Activated CD4-positive, alpha-beta T cell treated with anti-CD3 and anti-CD28 coated beads for 1 hour (primary cell): ENCODE measurements at places on chromosomes 7 and 10.

DNA sequence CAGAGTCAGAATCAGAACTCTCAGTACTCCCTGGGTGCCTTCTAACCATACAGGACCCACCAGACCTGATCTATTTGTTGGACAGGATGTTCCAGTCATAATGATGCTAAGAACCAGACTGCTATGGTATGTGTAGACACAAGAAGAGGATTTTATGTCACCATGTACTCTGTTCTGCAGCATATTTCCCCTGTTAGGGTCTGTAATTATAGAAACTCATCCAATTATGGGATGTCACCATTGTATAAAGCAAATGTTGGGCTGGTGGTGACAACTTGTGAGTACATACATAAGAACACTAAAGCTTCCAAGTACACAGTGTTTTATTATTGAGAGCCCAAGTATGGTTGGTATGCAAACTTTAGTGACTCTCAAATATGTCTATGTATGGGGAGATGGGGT lies 67.1 kb upstream of the AGBL3 start:
- no peak for DNase-seq

DNA sequence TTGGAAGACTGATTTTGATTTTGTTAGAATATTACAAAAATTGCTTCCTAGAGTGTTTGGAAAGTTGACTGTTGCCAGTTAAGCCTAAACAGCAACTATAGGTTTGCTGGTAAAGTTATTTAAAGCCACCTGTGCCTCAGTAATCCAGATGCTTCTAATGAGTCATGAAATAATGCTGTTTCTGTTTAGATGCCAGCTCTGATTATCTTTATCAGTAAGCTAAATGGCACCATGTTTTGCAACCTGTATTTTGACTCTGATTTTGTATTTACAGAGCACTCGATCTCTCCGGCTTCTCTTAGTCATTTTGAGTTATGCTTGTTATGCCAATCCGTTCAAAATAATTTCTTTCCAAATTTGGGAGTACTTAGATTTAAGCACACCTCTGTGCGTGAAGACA lies 366.1 kb downstream of the EXOC4 start:
- no peak for DNase-seq

- no peak for DNase-seq
Observed at GRCh38 chr10:127996586-127996985, 89.7 kb downstream of the PTPRE start.

- no peak for DNase-seq
Observed at GRCh38 chr10:102776779-102777456, 33.2 kb downstream of the WBP1L start.

DNA sequence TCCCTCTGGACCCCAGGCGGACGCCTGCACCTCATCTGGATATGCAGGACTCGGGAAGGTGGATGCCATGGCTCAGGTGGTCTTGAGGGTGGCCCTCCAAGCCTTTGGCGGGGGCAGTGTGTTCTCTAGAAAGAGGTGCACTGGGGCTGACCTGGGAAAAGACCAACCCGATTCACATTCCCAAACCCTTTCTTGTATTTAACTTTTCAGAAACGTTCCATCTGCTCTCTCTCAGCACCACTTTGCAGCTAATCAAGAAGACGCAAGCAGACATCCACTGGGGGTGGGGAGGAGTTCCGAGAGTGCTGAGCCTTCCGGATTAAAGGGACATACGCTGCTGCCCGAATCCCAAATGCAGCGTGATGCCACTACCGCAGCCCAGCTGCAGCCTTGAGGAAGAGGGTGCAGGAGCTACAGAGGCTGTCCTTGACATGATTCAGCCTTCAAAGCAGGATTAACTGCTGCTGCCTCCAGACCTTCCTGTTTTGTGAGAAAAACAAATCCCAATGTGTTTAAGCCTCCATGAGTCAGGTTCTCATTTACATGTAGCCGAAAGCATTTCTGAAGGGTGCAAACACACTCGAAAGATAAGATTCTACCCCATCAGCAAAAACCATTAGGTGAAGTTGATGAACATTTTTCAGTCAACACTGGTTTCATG lies 39.9 kb downstream of the RBM17 start:
- no peak for DNase-seq

- no peak for DNase-seq
Observed at GRCh38 chr10:31926765-31927564, 1.7 kb downstream of the ARHGAP12 start.

GRCh38 chr10:48623009-48623408 lies 18.1 kb upstream of the ARHGAP22 start:
- no peak for DNase-seq

DNA sequence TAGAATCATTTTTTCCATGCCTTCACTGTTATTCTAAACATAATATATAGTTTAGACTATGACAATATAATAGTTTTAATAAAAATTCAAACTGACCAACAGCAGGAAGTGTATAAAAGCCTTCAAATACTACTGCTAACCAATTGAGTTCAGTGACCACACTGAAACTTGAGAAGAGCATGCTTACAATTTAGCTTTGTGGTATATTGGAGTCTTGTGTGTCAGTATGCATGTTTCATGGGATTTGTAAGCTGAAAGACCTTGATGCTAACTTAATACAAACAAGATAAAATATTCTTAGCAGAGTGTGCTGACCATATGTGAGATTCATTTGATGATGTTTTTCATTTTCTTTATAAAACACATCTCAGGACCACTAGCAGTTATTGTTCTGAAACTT lies 395.5 kb downstream of the SUGCT start:
- DNase-seq: no peak

GRCh38 chr10:84095811-84096497 lies 43.4 kb upstream of the GHITM start:
- DNase-seq: no peak

DNA sequence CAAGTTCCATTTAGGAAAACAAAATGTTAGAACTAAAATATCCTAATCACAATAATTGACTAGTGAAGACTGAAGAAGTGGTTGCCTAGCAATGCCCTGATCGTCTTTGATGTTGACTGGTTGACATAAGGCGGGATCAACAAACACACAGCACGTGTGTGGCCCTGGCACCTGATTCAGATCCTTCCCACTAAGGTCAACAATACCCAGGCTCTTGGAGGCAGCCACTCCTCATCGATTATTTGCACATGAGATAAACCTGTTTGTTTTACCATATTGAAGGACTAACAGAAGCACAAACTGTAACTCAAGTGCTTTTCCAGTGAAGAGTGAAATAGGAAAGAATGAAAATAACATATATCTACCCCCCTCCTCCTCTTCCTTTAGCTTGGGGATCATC lies 15.6 kb downstream of the FANK1 start:
- no peak for DNase-seq

DNA sequence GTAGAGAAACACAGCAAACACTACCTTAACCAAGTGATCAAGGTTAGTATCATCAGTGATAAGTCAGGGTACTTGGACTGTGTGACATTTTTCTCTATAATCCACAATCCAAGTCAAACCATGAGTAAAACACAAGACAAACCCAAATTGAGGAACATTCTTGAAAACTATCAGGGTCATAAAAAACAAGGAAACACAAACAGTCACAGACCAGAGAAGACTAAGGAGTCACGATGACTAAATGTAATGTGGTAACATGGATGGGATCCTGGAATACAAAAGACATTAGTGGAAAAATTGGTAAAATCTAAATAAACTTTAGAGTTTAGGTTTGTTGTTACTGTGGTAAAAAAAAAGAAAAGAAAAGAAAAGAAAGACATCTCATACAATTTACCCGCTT lies 103.8 kb downstream of the ARMH3 start:
- DNase-seq: no peak

- no peak for DNase-seq
Observed at GRCh38 chr7:120991581-120991980, 3.1 kb downstream of the CPED1 start.

DNA sequence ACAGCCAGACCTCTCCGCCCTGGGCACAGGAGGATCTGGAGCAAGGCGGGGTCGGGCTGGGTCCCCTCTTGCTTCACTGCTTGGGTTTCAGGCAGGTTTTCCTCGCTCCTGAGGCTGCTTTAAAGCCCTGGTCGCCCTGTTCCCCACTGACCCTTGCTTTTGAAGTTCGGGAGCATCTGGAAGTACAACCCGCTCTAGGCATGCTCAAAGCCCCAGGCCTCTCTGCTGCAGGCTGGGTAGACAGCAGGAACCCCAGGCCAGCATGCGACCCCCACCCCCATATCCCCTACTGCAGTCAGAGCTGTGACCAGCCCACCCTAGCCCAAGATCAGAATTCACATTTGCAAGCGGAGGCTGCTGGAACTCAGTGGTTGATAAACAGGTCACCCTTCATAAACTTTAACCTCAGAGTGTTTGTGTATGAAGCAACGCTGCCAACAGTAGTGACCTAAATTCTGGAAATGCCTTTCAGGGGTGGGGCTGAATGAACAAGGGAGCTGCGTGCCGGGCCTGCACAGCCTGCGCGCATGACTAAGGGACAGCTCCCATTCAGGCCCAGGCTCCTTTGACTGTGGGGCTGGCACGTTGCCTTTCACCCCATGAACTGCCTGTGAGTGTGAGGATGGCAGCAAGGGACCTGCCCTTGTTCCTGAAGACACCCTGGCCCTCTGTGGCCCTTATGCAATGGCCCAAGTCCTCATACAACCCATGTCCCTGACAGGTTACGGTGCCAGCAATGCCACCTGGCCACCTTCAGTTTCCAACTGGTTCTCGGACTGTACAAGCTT lies 52.5 kb downstream of the PROSER2 start:
- no peak for DNase-seq

DNA sequence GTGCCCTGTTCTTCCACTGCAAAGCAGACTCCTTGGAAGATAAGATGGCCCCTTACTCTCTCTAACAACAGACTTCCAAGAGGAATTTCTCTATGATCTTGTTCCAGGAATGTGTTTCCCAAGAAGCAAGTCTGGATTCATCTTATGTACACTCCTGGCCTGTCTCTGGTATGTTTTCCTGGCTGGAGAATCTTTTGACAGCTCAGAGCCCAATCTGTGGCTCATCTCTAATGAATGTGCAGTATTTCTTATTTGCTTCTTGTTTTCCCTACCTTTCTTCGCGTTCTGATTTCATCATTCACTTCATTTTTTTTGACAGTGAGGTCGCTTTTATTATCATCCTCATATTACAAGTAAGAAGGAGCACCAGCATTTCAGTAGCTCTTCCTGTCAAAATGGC lies 53.0 kb upstream of the PITRM1 start:
- no peak for DNase-seq

DNA sequence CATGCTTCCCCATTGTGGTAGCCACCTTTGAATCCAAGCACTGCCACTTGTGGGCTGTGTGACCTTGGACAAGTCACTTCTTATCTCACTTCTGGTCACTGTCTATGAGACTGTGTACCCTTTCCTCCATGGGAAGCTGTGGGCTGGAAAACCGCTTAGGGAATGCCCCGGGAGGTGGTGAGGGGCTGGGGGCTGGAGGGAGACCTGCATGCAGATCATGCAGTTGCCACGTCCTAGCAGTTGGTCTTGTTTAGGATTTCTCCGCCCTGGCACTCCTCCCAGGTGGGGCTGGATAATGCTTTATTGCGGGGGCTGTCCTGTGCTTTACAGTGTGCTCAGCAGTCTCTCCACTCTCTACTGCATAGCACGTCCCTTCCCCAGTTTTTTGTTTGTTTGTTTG lies 62.9 kb upstream of the OPN4 start:
- DNase-seq: no peak

DNA sequence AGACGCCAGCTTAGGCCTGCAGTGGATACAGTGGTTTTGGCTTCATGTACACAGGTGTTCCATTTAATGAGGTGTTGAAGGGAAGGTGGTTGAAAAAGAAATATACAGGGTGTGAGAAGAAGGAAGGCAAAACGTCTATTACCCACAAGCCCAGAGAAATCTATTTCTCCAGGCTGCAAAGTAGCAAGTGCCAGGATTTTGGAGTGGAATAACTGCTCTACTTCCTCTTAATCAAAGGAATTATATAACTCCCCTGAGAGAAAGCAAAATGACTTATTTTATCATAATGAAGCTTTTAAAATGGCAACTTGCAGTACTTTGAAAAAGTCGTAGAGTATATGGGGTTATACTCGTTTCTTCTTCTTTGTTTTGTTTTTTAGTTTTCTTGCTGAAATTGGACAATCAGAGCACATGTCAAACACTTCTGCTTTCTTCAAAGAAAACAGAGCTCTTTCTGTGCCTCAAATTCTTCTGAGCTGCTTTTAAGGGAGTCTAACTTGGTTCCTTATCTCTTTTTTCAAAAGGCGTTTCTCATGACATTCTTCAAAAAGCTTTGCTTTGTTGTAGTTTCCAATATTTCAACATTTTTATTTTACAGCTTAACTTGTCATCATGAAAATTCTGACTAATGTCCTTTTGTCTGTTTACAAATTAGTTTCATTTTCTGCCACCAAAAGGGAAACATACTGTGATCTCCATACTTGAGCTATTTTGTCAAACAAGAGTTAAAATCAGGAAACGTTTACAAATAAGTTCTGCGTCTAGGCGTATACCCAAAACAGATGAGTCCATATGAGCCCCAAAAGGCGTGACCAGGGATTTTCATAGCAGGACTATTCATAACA lies 289.7 kb downstream of the FRMD4A start:
- DNase-seq: no peak

DNA sequence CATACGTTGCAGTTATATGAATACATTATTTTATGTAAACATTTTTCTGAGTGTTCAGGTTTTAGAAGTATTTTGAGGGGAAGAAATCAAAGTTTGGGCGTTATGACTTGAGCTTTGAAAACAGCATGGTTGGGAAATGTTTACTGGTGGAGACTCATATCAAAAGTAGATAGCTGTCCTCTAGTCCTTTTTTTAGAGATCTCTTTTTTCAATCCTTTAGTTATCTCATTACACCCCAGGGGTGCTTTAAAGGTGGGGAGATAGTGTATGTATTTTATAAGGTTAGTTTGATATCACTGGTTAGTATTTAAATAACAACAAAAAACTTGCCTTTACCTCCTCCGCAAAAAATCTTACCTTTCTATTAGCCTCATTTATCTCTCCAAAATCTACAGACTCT lies 2.3 kb downstream of the DMTF1 start:
- no peak for DNase-seq

DNA sequence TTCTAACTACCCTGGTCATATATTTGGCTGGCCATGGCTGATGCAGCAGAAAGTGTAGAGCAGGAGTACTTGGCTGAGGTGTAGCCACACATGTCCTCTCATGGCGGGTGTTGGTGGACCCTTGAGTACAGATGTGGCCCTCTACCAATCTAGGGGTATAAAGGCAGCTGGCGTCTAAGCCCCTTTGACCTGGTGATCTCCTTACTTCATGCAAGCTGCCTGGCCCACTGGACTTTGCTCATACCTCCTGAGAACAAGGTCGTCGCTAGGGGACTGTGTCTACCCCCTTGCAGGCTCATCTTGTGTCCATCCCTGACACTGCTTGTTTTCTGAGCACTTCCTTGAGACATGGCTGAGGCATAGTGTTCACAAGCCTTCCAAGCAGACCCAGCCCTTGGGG lies 287.8 kb downstream of the RPS24 start:
- no peak for DNase-seq
